ENCODE measurements at places on chromosomes 3 and 15. TPM values are rescaled to one million over a fixed set of nuclear protein-coding genes. Genes with fewer than 3 reads are reported as not detected.

GRCh38 chr15:45773149-45773548 lies 138.3 kb downstream of the SQOR start:
- no peak for DNase-seq

DNA sequence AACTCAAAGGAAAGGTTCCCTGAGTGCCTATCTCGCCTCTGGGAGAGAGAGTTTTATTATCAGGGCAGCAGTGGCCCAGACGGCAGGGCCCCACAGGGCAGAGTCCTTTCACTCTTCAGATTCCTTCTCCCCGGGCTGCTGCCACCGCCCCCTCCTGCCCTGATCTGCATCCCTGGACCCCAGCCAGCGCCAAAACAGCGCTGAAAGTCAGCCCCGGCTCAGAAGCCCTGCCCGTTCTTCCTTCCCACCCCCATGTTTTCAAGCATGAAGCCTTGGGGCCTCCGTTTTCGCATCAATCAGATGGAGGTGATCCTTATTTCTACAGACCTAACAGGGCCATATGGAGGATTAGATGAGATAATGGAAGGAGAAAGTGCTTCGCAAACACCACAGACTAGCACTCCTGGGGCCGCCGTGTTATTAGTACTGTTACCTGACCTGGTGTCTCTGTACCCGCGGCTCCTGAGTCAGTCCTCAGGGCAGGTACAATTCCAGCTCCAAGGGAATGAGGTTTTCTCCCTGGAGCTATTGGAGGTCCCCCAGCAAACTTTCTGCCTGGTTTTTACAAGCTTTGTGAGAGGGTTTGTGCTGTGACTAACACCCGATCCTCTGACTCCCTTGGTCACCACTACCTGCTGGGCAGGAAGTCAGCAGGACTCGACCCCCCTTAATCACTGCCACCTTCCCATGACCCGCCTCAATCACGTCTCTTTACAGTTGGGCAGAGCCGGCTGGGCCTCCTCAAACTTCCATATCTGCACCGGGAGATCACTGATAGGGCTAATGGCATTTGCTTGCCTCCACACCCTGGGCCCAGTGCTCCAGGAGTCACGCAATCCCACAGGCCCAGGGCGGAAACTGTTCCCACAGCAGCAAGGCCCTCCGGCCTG lies 39.5 kb upstream of the TSEN2 start:
- no peak for DNase-seq

DNA sequence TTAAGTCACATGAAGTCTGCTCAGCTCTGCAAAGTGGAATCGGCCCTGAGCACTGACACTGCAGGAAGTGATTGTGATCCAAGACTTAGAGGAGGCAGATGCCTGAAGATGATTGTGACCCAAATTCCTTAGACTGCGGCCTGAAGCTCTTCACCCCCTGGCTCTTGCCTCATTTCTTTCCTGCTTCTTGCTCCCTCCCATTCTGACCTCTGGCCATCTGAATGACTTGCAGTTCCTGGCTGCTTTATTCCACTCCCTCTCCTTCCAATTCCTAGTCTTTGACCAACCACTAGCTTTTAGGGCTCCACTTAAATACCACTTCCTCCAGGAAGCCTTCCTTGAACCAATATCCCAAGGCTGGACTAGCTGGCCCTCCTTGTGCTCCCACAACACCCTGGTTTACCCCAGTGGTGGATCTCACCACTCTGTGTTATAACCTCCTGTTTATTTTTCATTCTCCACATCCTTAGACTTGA lies 9.9 kb upstream of the EPB42 start:
- DNase-seq: no peak

DNA sequence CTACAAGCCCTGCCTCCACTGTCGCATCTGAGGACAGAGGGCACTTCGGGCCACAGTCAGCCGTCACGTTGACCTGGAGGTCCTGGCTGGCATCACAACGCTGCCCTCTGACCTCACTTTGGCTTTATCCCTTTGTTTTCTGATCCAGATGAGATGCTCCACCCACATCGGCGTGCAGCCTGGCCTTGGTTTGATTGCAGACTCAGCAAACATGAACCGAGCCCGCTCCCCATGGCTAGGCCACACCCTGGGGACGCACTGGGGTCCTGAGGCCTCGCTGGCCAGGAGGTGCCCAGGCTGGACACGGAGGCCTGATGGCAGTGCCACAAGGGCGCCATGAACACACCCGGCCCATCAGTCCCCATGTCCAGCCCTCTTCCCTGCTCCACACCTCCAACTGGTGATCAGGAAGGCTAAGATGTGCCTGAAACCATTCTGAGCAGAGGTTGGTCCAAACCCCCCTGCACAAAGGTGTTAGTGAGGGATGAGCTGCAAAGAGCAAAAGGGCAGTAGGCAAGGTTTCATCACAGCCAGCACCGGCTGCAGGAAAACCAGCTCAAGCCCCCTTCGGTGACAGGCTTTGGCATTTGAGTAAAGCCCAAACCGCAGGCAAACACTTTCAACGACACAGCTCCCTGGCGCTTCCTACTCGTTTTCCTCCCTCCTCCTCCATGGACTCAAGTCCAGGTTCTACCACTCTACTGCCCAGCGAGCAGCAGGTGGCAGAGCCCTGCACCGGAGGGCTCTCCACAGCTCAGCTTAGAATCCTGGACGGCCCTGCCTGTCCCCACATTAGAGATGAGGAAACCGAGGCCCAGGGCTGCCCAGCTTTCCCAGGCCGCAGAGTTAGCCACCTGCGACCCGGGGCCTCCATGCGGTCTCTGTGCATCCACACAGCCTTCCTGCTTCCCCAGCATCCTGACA lies 165.8 kb downstream of the NUP210 start:
- no peak for DNase-seq

DNA sequence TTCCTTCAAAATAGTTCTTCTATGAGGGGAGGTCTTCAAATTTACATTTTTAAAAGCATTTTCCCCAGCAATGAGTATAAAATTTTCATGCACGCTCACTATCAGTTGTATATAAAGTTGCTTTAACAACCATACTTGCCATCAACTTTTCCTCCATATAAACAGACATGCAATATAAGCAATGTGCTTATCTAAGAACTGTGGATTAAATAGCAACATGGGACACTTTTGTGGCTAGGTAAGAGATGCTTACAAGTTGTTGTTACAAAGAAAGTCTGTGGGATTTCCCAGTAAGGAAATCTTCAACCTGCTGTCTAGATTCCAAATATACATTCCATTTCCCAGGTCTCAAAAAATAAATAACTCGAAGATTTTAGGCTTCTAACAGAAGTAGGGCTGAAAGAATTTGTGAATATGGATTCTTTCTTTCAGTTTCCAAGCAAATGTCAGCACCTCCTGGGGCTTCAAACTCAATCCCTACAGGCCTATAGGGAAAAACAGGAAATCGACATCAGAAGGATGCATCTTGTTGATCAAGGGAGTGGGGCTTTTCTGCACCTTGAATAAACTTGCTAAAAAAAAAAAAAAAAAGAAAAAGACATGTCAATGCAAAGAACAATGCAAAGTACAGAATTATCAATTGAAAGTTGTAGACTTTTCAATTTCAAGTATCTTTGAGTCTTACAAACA lies 16.1 kb downstream of the TNIK start:
- DNase-seq: no peak

- no peak for DNase-seq
These were observed 4.2 kb downstream of the IGDCC4 start for GRCh38 chr15:65418596-65418995.

DNA sequence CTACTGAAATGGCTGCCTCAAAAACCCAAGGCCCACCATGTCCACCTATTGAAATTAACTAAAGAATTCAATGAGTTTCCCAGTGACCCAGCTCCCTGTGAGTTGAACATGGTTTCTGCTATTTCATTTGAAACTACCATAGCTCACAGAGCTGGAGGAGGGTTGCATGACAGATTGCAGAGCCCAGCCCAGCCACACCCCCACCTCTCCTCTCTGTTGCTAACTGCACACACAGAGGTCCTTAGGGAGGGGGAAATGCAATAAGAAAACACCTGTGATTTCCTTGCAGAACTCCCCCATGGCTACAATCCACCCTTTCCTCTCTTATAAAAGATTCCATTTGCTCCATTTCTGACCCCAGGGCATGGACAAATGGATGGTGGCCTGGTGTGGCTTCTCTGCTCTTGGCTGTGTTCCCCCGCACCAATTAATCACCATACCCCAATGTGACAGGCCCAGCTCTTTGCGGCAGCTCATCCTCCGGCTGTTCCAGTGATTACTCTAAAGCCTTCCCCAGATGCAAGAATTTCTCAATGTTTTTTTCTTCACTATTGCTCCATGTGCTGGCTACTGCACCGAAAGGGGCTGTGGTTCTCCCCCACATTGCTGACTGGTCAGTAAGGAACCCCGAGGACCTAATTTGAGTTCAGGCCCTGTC lies 208.4 kb upstream of the KBTBD8 start:
- DNase-seq: no peak

GRCh38 chr3:86938416-86939105 lies 52.4 kb downstream of the VGLL3 start:
- no peak for DNase-seq

- no peak for DNase-seq
These were observed 3.9 kb downstream of the CIAO2A start for GRCh38 chr15:64089543-64090280.

GRCh38 chr3:135383301-135383700 lies 582.2 kb upstream of the PPP2R3A start:
- no peak for DNase-seq

DNA sequence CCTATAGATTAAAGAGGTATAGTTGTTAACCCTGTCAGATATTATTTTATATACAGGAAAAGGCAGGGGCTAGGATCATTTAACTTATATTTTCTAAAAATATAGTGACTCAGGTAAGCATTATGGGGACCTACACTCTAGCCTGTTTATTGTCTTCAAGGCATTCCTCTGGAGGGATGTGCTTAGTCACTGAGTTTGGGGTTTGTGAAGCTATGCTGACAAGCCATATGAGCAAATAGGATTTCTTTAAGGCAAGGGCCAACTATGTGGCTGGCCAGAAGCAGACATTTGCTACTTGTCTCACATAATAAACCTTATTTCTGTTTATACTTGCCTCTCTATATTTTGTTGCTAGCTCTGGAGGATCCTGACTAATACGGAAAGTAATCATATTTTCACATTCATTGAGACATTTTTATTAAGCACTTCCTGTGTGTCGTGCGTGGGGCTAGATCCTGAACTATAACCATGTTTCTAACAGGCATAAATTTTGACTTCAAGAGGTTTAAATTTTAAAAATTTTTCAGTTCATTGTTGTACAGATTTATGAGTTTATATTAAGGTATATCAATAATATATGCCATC lies 153.4 kb downstream of the OTOL1 start:
- DNase-seq: no peak

DNA sequence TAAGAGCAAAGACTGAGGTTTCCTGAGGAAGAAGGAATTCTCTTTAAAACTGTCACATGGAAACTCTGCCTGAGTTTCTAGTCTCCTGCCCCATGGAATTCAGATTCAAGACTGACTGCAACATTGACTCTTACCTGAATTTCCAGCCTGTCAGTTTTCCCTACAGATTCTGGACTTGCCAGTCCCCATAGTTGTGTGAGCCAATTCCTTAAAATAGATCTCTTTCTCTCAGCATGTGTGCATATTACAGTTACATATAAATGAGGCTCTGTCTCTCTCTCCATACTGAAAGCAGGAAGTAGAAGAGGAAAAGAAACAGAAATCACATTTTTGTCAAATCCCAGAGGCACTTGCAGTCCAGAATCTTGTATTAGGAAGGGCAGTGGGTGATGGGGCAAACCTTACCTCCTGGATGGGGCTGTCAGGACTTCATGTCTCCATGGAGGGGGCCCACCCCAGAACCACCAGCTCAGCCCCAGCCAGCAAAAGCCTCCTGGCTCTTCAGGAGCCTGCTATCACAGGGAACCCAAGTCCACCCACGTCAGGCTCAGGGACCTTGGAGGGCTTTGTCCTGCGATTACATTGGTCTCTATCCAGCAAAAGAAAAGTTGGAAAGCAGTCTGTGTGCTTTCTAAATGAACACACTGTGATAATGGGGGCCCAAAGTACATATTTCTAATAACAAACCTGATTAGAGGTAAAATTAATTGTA lies 18.8 kb upstream of the GOLGA8J start:
- no peak for DNase-seq

Gene RRP9
- total RNA-seq: 50.7 TPM

Gene BSN
- total RNA-seq: under 0.01 TPM

Gene CTXN2
- total RNA-seq: under 0.01 TPM

Gene C3orf22
- total RNA-seq: not detected

Gene MEIS2
- total RNA-seq: 53.1 TPM

Gene FEZF2
- not detected for total RNA-seq

Gene RTP3
- total RNA-seq: 0.07 TPM

Gene ARPC4
- 389 TPM for total RNA-seq

Gene GOLGA8N
- total RNA-seq: 3.9 TPM

Gene SKOR1
- total RNA-seq: 0.07 TPM

Gene CD86
- total RNA-seq: not detected

Gene MUSTN1
- not detected for total RNA-seq

Gene PPARG
- total RNA-seq: 6.1 TPM
